ENCODE measurements at places on chromosomes 2 and 18.
A peak's percentile ranks its signal among the peaks of the same experiment; 100 is the strongest.

DNA sequence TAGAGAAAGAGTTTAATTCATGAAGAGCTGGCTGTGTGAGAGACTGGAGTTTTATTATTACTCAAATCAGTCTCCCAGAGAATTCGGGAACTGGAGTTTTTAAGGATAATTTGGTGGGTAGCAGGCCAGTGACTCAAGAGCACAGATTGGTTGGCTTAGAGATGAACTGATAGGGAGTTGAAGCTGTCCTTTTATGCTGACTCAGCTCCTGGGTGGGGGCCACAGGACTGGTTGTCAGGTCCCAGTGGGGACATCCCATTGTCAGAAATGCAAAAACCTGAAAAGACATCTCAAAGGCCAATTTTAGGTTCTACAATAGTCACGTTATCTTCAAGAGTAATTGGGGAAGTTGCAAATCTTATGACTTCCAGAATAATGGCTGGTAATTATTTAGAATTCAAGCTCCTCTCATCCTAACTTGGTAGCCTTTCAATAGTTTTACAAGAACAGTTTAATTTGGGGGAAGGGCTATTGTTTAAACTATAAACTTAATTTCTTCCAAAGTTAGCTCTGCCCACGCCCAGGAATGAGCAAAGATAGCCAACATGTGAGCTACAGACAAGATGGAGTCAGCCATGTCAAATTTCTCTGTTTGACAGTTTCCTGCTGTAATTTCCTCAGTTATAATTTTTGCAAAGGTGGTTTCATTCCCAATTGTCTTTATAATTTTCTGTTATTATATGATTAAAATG is 149.4 kb upstream of the SLC39A10 start:
- H3K27ac ChIP-seq, result no peak overlapping the region
- no peak for DNase-seq
- no peaks in the 10 kb centered on the region for H3K4me1 ChIP-seq
- H3K36me3 ChIP-seq, result no peaks in the 10 kb centered on the region
- H3K27me3 ChIP-seq, result no peaks in the 10 kb centered on the region
- H3K4me3 ChIP-seq, result no peak overlapping the region

DNA sequence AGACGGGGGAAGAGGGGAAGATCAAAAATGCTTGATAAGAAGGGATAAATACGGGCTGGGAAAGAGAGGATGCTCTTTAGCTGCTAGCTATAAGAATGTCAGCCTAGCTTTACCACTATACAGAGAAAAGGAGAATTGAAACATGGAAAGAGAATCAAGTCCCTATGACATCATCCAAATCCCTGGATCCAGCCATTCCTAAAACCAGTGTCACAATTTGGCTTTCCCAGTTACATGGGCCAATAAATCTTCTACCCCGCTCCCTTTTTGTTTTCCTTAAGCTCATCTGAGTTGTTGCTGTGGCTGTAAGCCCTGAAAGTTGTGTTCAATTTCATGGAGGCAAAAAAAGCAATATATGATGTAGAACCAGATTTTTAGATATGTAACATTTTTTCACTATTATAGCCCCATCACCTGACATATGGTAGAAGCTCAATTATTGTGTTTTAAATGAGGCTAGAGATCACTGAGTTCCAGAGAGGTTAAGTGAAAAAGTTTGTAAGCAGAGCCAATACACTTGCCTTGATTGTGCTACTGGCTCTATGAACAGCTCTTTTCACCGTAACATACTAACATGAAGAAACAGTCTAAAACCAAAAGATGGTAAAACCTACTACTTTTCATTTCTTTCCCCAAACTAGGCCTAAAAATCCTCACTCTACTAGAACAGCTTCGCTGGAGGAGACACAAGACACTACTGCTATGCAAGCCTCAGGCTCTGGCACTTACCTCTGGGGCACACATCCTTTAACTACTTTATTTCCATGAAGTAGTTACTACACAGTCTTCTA is 4.3 kb downstream of the HNRNPLL start:
- H3K4me3 ChIP-seq, result no peak overlapping the region
- H3K27me3 ChIP-seq, result no peaks in the 10 kb centered on the region
- H3K4me1 ChIP-seq, result peaks cover 79% of the 10 kb centered on the region
- H3K27ac ChIP-seq, result peak overlapping the region; percentile 0
- DNase-seq, result no peak

- peak overlapping the region; percentile 90 for H3K4me3 ChIP-seq
- no peaks in the 10 kb centered on the region for H3K36me3 ChIP-seq
- H3K27ac ChIP-seq, result peak overlapping the region; percentile 99
- DNase-seq, result peak; percentile 91
- peaks cover 32% of the 10 kb centered on the region for H3K4me1 ChIP-seq
- H3K27me3 ChIP-seq, result no peaks in the 10 kb centered on the region
Measured at GRCh38 chr18:50879302-50880118, 592 bp downstream of the ME2 start.

DNA sequence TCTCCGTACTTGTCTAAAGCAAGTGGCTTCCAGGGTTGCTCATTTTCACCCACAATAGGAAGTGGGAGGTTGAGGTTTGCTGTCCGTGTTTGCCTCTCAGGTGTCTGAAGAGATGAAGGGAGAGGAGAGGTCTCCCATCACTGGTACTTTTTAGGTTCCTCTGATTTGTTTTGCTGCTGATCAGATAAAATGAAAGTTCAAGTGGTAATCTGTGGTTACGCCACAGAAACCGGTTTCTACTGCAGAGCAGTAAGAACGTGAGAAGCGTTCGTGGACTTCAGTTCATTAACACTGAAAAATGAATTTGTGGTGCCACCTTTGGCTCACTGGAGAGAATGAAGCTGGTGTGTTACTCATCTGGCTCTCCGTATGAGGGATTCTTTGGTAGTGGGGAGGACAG is 118.2 kb downstream of the GBX2 start:
- no peaks in the 10 kb centered on the region for H3K27me3 ChIP-seq
- H3K4me3 ChIP-seq, result no peak overlapping the region
- no peak for DNase-seq
- H3K27ac ChIP-seq, result no peak overlapping the region

DNA sequence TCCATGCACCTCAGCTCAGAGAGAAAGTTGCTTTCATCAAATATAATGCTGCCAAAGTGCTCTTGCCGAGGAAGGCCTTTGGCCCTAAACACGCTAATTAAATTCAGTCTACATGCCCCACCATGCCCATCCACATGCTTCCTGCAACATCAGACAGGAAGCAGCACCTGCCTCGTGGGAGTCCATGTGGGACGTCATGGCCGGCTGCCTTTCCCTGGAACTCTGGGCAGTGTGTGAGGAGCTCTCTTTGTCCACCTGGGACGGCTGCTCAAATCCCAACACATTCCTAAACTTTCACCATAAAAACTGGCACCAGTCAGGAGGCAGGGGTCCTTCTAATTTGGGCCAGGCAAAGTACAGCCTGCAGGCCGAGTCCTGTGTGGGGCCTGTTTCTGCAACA is 23.1 kb downstream of the FAM178B start:
- H3K27ac ChIP-seq, result no peak overlapping the region
- DNase-seq, result no peak
- H3K4me3 ChIP-seq, result no peak overlapping the region

GRCh38 chr2:233351423-233351822 is 2.9 kb upstream of the DGKD start:
- no peak for DNase-seq
- no peaks in the 10 kb centered on the region for H3K27me3 ChIP-seq
- H3K4me3 ChIP-seq, result no peak overlapping the region
- no peak overlapping the region for H3K27ac ChIP-seq
- peaks cover 64% of the 10 kb centered on the region for H3K4me1 ChIP-seq

DNA sequence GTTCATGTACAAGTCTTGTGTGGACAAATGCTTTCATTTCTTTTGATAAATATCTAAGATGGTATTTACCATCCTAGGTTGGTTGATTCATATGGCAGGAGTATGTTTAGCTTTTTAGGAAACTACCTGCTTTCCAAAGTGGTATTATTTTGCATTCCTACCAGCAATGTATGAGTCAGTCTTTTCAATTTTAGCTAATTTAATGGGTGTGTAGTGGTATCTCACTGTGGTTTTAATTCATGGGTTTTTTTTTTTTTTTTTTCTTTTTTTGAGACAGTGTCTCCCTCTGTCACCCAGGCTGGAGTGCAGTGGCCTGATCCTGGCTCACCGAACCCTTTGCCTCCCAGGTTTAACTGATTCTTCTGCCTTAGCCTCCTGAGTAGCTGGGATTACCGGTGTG is 4.2 kb downstream of the ZNF512 start:
- no peak overlapping the region for H3K27ac ChIP-seq
- no peaks in the 10 kb centered on the region for H3K36me3 ChIP-seq
- DNase-seq, result no peak
- H3K4me3 ChIP-seq, result no peak overlapping the region

Measured in left lung (tissue), 14 donors.